ENCODE measurements at places on chromosomes 11 and 22.
A peak's percentile ranks its signal among the peaks of the same experiment; 100 is the strongest.

GRCh38 chr11:8757047-8757446, 74.5 kb downstream of the RPL27A start:
- no peak for DNase-seq

- DNase-seq = no peak
Measured at GRCh38 chr11:34426766-34427185, 12.0 kb upstream of the CAT start.

- no peak for DNase-seq
Measured at GRCh38 chr22:24105631-24106030, 75.7 kb upstream of the SUSD2 start.

GRCh38 chr11:2480874-2481220, 36.0 kb downstream of the KCNQ1 start:
- DNase-seq = no peak

- no peak for DNase-seq
Measured at GRCh38 chr22:24380220-24380904, 47.0 kb upstream of the ADORA2A start.

- DNase-seq = no peak
Measured at GRCh38 chr11:61957021-61957770, 7.0 kb downstream of the BEST1 start.

DNA sequence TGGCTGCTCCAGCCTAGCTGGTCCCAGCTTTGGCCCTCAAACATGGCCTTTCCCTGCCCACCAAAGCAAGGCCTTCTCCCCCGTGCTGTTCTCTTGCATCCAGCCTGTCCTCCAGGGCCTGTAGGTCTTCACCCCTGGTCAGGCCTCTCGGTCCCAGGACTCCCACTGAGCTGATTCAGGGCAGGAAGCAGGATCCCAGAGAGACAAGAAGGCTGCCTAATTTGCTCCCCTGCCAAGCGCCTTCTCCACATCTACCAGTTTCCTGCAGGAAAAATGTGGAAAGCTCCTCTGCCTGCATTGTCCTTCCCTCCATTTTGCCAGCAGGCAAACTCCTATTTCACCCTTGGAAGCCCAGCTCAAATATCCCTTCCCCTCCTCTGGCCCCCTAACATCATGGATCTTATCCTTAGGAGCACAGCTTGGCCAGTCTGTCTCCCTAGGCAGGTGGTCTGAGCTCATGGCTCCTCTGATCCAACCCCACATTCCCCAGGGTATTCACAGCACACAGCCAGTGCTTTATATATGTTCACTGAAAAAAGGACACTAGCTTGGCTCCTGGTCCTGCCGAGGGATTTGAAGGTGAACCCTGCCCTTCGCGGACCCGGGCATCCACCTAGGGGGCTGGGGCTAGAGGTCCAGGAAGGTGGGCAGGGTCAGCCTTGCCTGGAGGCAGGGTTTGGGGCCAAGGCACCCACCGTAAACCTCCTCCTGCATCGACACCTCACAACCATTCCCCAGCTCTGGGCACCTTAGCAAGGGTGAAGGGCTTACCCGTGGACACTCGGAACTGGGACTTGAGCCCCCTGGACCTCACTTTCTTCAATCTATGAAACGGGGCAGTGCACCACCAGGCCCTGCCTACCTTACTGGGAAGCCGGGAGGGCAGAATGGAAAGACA, 968 bp downstream of the RHBDD3 start:
- DNase-seq = no peak

GRCh38 chr11:103898065-103898464, 138.4 kb upstream of the DDI1 start:
- DNase-seq = no peak

DNA sequence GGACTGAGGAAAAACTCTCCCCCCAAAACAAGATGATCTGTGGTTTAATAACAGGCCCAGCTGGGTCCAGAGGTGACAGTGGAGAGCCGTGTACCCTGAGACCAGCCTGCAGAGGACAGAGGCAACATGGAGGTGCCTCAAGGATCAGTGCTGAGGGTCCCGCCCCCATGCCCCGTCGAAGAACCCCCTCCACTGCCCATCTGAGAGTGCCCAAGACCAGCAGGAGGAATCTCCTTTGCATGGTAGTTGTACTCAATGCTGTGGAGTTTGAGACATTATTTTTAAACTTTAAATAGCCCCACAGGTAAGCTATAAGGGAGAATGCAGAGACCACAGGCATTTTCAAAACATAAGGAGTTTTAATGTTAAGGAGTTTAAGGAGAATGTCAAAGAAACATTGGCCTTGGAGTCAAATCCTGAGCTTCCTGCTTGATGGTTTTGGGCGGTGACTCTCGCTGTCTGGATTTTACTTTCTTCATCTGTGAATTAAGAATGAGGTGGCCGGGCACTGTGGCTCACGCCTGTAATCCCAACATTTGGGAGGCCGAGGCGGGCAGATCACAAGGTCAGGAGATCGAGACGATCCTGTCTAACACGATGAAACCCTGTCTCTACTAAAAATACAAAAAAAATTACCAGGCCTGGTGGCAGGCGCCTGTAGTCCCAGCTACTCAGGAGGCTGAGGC, 6.8 kb downstream of the APOL1 start:
- DNase-seq = no peak

GRCh38 chr11:112118176-112118575, 31.5 kb downstream of the SDHD start:
- no peak for DNase-seq

DNA sequence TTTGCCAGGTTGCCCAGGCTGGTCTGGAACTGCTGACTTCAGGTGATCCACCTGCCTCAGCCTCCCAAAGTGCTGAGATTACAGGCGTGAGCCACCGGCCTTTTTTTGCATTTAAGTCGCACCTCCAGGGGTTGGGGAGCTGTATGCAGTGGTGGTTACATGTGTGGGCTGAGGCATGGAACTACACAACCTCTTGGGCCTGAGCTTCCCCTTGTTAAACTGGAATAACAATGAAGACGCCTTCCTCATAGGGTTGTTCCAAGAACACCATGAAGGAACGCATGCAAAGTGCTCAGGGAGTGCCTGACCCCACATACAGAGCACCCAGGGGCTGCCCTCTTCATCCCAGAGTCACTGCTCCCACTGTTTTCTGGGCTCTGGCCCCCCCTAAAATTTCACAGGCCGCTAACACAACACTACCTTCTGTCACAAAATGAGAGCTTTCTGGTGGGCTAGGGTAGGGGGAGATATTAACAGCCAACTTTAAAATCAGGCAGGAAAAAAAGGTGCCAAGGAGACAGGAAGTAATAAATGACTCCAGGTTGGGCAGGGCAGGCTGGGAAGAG, 1.3 kb upstream of the FAM118A start:
- DNase-seq = no peak

- no peak for DNase-seq
Measured at GRCh38 chr11:106828576-106828975, 189.7 kb downstream of the GUCY1A2 start.

DNA sequence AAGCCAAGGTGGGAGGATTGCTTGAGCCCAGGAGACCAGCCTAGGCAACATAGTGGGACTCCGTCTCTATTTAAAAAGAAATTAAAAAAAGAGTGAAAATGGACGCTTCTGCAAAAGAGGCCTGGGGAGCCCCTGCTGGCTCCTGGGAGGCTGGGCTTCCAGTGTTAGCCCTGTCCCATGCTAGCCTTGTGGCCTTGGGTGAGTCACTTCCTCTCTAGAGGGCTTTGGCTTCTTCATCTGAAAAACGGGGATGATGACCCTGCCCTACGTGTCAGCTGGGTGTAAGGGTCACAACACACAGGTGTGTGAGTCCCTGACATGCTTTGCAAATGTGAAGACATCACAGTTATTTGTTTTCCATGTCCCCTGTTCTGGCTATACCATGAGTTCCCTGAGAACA, 32.8 kb downstream of the FAM227A start:
- no peak for DNase-seq

GRCh38 chr22:27986937-27987336, 67.9 kb upstream of the PITPNB start:
- no peak for DNase-seq

DNA sequence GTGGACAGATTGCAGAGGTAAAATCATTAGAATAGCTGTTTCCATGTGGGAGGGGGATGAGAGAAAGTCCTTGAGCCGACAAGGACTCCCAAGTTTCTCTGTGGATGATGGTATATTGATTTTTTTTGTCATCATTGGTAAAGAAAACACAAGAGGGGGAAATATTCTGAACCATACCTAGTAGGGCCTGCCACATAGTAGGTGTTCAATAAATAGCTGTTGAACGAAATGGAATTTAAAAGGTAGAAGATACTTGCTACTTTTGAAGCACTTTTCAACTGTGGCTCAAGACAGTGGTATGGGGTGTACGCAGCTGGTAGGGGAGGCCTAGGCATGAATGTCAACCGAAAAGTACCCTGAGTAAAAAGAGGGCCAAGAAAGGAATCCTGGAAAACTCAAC, 2.1 kb downstream of the CAVIN3 start:
- no peak for DNase-seq

GRCh38 chr11:117219001-117219400, 12.9 kb downstream of the PCSK7 start:
- DNase-seq = no peak

- DNase-seq = no peak
Measured at GRCh38 chr11:75731095-75731494, 13.5 kb downstream of the MOGAT2 start.

- DNase-seq = no peak
Measured at GRCh38 chr22:41551877-41552582, 7.8 kb upstream of the POLR3H start.

DNA sequence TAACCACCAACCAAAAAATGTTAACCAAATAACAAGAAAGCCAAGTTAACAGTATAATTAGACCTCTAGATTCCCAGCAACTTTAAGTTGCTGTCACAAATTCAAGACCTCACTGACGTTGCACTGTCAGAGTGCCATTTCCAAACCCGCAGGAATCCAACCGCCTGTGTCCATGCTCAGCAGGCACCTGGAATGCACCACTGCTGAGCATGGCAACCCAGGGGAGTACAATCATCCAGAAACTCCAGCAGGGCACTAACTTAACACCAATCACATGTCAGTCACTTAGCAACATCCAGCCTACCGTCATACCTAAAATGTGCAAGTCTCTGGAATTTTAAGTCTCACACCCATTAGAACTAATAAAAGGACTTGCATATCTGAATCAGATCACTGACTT, 48.8 kb downstream of the SMCO4 start:
- DNase-seq = no peak

GRCh38 chr11:65131417-65131776, 2.9 kb downstream of the SYVN1 start:
- no peak for DNase-seq

GRCh38 chr11:22884217-22884616, 23.9 kb upstream of the CCDC179 start:
- no peak for DNase-seq

GRCh38 chr11:117052196-117053149, 45.8 kb downstream of the SIK3 start:
- DNase-seq = no peak

- DNase-seq = no peak
Measured at GRCh38 chr22:17302616-17303015, 66.6 kb upstream of the CECR2 start.

GRCh38 chr11:106420686-106421085, 343.2 kb downstream of the AASDHPPT start:
- DNase-seq = no peak

- no peak for DNase-seq
Measured at GRCh38 chr22:49381595-49382450, 445.9 kb downstream of the BRD1 start.

GRCh38 chr11:110349138-110349996, 53.0 kb upstream of the RDX start:
- DNase-seq = peak; percentile 84

DNA sequence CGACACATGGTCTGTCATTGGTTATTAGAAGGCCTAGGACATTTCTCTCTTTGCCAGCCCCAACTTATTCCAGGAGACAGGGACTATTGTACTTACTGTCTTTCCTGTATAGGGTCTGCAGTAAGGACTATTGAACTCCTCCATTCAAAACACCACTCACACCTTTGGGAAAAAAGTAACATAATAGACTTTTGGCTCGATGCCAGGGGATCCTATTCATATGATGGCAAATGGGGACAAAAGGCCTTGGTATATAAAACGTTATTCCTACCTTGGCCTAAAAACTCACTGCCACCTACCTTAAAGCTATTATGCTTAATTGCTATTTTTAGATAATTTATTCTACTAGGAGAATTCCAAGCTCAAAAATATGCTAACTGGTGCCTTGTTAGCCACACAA, 6.3 kb upstream of the NDUFC2 start:
- DNase-seq = no peak

DNA sequence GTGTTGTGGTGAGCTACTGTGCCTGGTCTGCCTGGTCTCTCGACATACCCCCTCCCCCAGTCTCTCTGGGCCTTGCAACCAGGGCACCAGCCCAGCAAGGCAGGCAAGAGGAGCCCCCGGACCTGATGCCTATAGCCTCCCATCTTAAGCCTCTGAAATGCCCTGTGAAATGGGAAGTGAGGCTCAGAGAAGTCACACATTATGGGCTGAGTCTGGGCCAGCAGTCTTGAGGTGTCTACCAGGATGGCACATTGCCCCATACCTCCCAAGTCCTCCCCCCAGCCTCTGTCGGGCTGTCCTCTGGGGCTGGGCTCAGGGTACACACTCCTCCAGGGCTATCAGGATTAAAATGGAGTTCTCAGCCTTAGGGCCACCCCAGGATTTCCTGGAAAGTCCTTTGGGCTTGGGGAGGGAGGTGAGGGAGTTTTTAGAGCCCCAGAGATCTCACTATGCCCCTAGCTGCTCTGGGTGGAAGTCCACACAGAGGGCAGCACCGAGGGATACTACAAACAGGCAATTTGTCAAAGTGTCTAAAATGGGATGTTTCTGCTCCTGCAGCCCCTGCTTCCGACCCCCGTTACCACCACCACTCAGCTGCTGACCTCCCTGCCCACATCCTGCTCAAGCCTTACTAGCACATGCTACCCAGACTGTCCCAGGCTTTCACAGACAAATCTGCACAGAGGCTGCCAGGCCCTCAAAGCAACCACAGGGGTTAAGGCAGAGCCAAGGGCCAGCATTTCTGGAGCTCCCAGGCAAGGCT, 3.1 kb upstream of the SH3BP1 start:
- no peak for DNase-seq

DNA sequence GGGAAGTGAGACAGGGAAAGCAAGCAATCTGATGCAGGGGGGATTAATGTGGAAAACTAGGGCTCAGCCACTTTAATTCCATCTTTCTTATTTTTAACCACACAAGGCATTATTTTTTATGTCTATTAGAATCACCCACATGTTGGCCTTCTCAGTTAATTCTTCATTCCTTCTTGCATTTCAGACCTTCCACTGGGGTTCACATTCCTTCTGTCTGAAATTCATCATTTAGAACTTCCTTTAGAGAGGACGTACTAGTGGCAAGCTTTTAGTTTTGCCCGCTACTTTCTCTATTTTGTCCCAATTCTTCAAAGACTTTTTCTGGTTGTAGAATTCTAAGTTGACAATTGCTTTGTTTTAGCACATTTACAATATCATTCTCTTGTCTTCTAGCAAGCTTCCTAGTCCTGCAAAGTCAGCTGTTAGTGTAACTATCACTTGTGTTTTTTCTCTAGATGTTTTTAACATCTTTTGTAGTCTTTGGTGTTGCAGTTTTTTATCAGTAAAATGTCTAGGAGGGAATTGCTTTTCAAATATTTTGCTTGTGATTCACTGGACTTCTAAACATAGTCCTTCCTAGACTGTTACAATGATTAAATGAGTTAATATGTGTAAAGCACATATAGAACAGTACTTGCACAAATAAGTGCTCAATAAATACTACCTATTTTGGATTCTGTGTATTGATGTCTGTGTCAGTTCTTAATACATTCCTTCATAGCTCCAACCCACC, 5.5 kb upstream of the NNMT start:
- no peak for DNase-seq

- DNase-seq = no peak
Measured at GRCh38 chr11:83971063-83971462, 684.9 kb upstream of the CCDC90B start.

Data from T-helper 1 cell (primary cell).